ENCODE measurements at places on chromosomes 1 and 21. TPM values are rescaled to one million over a fixed set of nuclear protein-coding genes. Genes with fewer than 3 reads are reported as not detected.

The AMY1B gene
- total RNA-seq, result not detected

GRCh38 chr1:187481581-187482148 is 652.9 kb downstream of the PLA2G4A start:
- DNase-seq, result no peak

DNA sequence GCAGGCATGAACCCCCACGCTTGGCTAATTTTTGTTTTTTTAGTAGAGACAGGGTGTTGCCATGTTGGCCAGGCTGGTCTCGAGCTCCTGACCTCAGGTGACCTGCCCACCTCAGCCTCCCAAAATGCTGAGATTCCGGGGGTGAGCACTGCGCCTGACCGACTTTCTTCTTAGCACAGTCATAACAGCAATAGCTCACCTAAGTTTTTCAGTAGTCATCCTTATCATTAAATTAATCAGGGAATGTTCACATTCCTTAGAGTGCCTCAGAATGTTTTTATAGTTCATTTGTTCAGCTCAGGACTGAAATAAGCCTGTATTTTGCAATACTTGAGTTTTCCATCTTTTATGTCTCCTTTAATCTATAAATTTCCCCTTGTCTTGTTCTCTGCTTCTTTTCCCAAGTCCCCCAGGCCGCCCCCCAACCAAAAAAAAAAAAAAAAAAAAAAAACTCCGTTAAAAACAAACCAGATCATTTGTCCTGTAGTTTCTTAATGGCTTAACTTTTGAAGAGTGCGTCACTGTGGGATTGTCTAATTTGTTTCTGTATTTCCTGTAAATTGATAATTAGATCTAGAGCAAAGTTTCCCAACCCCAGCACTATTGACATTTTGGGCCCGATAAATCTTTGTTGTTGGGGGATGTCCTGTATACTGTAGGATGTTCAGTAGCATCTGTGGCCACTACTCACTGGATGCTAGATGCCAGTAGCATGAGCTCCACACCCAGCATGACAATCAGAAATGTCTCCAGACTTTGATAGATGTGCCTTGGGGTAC is 120.7 kb downstream of the ITSN1 start:
- DNase-seq, result no peak

The TMPRSS15 gene
- total RNA-seq, result 0.06 TPM

- DNase-seq, result no peak
These were observed 3.7 kb upstream of the PARP1 start for GRCh38 chr1:226411619-226412018.

DNA sequence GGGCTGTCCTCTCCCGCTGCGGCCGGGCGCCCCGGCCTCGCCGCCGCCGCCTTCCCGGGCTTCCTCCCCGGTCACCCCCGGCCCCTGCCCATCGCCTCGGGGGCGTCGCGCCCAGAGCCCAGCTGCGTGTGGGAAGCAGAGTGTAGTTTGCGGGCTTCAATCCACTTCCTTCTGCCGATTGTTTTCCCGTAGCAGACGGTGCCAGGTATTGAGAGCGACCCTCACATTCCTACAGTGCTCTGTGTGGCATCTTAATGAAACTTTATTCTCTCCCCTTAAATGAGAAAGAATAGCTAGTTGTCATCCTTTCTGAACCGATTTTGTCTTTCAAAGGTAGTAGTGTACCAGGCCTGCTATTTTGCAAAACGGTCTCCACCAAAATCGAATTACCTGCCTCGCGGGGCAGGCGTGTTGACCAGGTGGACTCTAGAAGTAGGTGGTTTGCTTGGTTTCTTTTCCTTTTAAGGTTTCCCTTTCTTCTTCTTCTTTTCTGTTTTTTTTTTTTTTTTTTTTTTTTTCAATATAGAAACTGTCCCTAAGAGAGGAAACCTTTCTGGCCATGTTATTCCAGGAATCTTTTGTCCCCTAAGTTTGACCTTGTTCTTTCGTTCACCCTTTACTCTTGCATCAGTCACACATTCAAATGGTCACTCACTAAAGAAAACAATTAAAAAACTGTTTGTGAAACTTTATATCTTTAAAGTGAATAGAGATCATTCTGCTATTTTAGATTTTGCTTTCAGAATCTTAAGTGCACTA is 881 bp downstream of the USP25 start:
- peak; percentile 13 for DNase-seq

DNA sequence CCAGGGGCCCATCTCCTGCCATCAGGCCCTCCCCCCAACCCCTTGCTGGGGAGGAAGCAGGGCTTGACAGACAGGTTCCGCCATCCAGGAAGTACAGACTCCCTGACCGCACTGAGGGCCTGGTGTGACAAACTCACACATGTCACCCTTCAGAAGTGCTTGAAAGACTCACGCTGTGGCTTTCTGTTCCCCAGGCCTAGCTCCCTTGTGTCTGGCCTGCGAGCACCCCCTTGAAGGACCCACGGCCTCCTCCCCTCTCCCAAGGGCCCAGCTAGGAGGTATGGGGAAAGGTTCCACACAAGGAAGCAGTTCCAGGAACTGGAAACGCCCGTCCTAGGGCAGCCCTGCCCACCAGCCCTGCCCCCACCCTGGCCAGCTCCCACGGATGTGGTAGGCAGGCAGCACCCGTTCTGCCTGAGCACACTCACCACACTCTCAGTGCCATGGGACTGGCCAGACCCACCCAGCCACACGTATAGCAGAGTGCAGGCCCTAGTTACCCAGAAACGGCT is 26.7 kb downstream of the SLC2A1 start:
- DNase-seq, result peak; percentile 59

DNA sequence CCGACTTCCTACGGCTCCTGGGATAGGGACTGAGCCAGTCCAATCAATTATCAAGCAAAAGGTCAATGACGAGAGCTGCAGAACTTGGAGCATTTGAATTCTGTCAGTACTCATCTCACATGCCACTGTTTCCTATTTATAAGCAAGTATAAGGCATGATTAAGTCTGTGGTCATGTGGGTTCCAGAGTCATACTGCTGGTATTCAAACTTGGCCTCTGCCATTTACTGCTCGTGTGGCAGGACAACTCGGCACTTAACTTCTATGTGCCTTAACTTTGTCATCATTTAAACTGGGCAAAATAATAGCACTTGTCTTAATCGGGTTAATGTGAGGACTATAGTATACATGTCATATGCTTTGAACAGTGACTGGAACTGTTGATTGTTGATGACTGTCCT is 44.9 kb upstream of the TNFSF18 start:
- DNase-seq, result no peak

DNA sequence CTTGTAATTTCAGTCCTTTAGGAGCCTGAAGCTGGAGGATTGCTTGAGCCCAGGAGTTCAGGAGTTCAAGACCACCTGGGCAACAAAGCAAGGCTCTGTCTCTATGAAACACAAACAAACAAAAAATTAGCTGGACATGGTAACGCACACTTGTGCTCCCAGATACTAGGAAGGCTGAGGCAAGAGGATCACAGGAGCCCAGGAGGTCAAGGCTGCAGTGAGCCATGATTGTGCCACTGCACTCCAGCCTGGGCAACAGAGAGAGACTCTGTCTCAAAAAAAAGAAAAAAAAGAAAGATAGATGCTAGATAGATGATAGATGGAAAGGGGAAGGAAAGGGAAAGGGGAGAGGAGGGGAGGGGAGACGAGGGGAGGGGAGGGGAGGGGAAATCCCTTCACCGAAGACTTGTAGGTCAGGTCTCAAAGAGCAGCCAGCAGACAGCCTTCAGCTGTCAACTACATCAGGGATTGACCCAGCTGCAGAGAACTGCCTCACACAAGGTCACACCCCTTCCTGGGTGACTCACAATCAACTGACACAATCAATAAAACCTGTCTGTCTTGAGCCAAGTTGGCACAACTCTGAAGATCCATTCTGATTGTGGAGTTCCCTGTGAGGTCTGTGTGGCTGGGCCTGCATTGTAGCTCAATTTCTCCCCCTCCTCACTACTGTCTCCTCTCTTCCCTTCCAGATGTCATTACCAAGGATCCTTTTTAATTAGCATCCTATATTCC is 200.6 kb downstream of the RGS7 start:
- DNase-seq, result no peak

- DNase-seq, result no peak
These were observed at the start of gene C4BPB for GRCh38 chr1:207088701-207089626. C4BPB (plus strand) TSS chr1:207088860; CDS start chr1:207089532, 672 bp downstream.

DNA sequence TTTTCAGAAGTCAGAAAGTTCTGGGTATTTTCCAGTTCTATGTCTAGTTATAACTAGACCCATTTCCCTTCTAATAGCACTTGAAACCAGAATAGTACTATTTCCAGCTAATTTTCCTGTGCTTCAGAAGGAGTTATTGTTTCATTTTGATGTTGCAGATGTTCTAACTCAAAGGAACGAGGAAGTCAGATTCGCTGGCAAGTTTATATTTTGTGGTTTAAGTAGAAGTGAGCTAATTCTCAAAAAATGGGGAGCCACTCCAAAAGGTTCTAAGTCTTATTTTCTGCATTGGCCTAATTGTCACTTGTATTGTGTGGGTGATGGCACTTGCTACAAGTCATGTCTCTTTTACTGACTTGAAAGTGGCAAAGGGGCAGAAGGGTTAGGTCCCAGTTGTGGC is 18.1 kb downstream of the CCDC185 start:
- DNase-seq, result no peak

The PAQR6 gene
- 0.74 TPM for total RNA-seq

GRCh38 chr21:33578959-33579542 is 9.4 kb downstream of the DONSON start:
- no peak for DNase-seq

Data from heart right ventricle (tissue), 16 donors.